ENCODE measurements at places on chromosomes 2 and 18. TPM values are rescaled to one million over a fixed set of nuclear protein-coding genes. Genes with fewer than 3 reads are reported as not detected.

MEP1B gene
- 0.18 TPM for total RNA-seq

ABCG5 gene
- not detected for total RNA-seq

GPR45 gene
- not detected for total RNA-seq

FKBP1B gene
- 2.8 TPM for total RNA-seq

EPG5 gene
- total RNA-seq, result 14.9 TPM

STARD6 gene
- 0.18 TPM for total RNA-seq

CABYR gene
- 2.8 TPM for total RNA-seq

NFU1 gene
- total RNA-seq, result 60.0 TPM

HOXD4 gene
- total RNA-seq, result 2.2 TPM

GRP gene
- total RNA-seq, result not detected

RAX gene
- not detected for total RNA-seq

OSR1 gene
- total RNA-seq, result 11.6 TPM

PROM2 gene
- total RNA-seq, result 0.66 TPM

RAB31 gene
- 19.6 TPM for total RNA-seq

ANKRD36B gene
- total RNA-seq, result 50.6 TPM

DSC3 gene
- total RNA-seq, result 0.75 TPM

ARHGAP15 gene
- total RNA-seq, result 11.5 TPM
